ENCODE measurements at places on chromosomes 11 and 22.

GRCh38 chr22:50621948-50622722 is 5.8 kb downstream of the ARSA start:
- no peak for DNase-seq

GRCh38 chr22:43426816-43427215 is 15.0 kb downstream of the MPPED1 start:
- no peak for DNase-seq

DNA sequence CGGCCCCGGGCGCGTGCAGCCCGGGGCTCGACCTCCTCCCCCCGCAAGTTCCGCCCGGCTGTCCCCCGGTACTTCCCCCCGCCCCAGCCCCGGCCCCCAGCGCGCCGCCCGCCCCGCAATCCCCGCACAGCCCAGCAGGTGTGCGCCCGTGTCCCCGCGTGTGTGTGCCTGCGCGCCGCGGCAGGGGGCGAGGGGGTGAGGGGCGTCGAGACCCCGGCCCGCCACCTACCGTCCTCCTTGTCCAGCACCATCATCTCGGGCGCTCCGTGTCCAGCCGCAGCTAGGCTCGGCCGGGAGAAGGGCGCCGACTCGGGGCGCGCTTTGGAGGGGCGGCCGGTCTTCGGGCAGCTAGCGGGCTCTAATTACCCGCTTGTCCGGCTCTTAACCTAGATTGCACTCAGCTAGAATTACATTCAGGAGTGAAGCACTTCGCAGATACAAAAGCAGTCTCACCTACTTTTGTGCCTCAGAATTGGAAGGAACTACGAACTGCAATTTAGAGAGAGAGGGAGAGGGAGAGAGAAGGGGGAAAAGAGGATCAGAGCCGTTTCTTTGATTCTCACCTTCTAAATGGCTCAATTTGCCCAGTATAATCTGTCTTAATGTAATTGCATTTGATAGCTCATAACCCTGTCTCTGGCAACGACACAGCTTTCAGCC is 439 bp downstream of the LMO1 start:
- DNase-seq, result no peak

DNA sequence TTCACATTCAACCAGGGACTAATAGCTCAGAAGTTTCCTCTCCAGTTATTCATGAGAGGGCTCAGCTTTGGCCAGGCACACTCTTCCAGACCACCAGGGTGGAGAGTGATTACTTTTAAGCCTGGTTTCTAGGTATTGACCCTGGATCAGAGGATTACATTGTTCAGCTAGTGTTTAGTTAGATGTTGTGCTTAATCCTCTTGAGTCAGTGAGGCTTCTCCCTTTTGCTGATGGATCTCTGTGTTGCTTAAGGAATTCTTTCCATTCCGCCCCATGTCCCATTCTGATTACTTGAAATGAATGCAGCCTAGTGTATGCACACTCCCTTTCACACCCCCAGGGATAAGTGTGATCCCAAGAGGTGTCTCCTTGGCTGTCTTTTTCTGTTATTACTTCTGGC is 271.7 kb upstream of the ANO5 start:
- DNase-seq, result no peak

DNA sequence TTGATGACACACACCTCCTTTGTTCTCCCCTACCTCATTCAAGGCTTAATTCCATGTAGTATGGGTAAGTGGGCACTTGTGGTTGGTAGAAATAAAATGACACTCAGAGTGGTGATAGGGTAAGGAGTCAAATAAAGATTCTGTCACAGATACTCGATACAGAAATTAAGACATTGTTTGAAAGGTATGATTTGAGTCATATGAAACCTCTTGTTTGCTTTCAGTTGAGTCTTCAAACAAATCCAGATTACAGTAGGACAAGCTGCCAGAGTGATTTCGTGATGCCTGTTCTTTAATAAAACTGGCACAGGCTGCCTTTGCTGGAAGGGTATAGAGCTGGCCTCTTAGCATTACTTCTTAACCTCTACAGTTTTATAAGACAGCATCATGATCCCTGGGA is 182.4 kb downstream of the SPON1 start:
- DNase-seq, result no peak

DNA sequence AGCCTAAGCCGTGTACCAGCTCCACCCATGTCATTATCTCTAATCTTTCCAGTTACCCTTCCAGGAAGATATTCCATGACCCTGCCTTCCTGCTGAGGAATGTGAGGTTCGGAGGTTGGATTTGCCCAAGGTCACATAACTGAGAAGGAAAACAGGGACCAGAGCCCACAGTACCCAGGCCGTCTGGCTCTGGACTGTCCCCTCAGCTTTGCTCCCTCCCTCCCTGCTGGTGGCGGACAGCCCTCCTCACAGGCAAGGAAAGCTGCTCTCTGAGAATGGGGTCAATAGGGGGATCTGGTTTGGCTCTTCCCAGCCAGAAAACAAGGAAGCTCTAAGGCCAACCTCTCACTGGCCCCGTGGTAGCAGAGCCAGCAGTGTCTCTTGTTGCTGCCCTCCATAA is 63.3 kb downstream of the SYN3 start:
- no peak for DNase-seq

DNA sequence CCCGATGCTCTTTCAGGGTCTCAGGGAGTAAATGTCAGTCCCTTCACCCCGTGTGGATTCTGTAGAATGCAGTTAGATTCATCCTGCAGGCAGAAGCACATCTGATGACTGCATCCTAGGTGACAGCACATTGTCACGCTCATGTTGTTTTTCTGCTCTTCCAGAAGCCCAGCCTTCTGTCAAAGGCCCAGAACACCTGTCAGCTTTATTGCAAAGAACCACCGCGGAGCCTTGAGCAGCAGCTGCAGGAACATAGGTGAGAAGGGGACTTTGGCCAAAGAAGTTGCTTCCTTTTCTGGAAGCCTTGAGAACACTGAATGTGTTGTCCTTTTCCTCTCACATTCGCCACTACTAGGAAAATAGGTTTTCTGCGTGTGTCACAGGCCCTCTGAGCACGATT is 43.7 kb downstream of the PPP2R1B start:
- no peak for DNase-seq

Data from germinal center (tissue), 1 donor.